ENCODE measurements at places on chromosomes 2 and 18. TPM values are rescaled to one million over a fixed set of nuclear protein-coding genes. Genes with fewer than 3 reads are reported as not detected.

The SLC9A4 gene
- polyA plus RNA-seq, result 8.1 TPM

The ST8SIA3 gene
- not detected for polyA plus RNA-seq

The EN1 gene
- not detected for polyA plus RNA-seq

The RFTN2 gene
- 24.8 TPM for polyA plus RNA-seq

The UGT1A8 gene
- not detected for polyA plus RNA-seq

The GALNT5 gene
- polyA plus RNA-seq, result 0.47 TPM

The KANSL3 gene
- 53.7 TPM for polyA plus RNA-seq

The LYPD6B gene
- polyA plus RNA-seq, result 35.2 TPM

The CLK1 gene
- polyA plus RNA-seq, result 317 TPM

The IL1RL2 gene
- 0.96 TPM for polyA plus RNA-seq
